ENCODE measurements at places on chromosomes 11 and 22.

DNA sequence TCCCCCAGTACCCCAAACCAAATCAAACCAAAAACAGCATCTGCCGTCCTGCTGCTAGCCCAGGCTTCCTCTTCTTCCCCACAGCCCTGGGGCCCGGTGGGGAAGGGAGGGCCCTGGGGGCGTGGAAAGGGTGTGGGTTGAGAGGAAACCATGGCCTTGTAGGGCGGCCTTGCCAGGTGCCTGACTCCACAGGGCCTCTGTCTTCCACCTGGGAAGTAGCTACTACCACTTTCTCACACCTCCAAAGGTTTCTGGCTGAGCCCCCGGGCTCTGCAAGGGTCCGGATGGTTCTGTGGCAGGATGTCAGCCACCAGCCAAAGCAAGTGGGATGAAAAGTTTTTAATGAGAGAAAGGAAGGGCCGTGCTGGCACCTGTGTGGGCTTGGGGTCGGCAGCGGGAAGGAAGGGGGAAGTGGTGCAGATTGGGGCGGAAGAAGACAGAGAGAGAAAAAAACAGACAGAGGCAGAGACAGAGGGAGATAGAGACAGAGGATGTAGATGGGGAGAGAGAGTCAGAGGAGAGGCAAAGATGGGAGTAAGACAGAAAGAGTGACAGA, 10.5 kb downstream of the TPST2 start:
- no peak for DNase-seq

GRCh38 chr11:22336587-22336986, 1.6 kb upstream of the SLC17A6 start:
- no peak for DNase-seq

DNA sequence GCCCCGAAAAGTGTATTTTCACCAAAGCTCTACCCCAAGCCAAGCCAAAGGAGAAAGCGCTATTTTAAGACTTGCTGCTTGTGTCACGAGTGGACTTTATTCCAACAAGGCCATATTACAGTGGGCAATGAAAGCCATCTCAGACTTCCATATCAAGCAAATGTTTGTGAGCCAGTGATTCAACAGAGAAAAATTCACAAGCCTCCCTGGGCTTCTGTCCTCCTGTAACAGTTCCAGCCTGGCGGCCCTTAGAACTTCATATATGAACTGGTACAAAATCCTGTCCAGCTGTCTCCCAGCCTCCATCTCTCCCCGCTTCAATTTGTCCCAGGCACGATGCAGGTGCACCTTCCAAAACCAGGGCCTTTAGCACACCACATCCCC, 11.2 kb downstream of the LARGE1 start:
- DNase-seq: peak; percentile 22

DNA sequence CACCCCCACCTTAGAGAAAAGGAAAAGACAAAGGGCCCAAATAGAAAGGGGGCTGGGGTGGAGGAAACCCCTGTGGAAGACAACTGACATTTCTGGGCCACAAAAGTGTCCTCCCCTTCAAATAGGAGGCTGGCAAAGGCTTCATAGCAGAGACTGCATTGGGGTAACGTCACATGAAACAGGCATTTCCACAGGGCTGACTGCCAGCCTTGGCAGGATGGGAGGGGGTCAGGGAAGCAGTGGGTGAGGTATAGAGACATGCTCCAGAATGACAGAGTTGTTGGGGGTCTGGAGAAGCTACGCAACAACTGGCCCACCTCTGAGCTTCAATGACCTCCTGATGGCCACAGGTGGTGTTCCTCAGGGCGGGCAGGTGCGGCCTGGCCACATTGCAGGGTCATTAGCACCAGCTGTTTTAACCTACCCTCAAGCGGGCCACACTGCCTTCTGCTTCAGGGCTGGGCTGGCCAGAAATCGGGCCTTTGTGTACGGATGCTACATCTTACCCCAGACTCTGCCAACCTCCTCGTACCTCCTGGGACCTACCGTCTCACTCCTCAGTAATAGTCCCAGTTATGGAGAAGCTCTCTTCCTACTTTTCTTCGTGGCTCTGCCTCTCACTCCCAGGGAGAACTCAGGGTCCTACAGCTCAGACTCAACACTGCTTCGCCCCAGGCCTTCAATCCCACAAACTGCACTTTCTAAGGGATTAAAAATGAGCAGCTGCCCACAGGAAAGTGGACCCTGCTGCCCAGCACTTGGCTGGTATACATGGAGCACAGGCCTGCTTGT, 160.0 kb upstream of the NCAM1 start:
- DNase-seq: no peak

- DNase-seq: peak; percentile 4
Measured at GRCh38 chr22:31800065-31800464, 46.2 kb downstream of the DEPDC5 start.

DNA sequence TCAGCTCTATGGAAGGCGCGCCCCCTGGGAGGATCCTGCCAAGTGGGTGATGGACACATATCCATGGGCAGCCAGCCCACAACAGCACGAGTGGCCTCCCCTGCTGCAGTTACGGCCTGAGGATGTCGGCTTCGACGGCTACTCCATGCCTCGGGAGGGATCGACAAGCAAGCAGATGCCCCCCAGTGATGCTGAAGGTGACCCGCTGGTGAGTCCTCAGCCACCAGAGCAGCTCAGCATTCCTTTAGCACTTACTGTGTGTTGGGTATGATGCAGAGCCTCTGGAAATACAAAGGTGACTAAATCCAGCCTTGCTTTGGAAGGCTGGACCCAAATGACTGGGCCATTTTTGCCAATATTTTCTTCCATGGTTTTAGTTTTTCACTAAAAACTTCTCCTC, 45.7 kb downstream of the DBX1 start:
- DNase-seq: no peak

GRCh38 chr11:8097926-8098325, 16.9 kb downstream of the TUB start:
- DNase-seq: no peak

- no peak for DNase-seq
Measured at GRCh38 chr22:48678171-48679135, 1149.2 kb downstream of the BRD1 start.

GRCh38 chr11:35064114-35064800, 74.7 kb upstream of the CD44 start:
- no peak for DNase-seq

- DNase-seq: no peak
Measured at GRCh38 chr11:15890031-15890713, 466.2 kb downstream of the SOX6 start.

- DNase-seq: no peak
Measured at GRCh38 chr11:10019906-10020682, 273.9 kb downstream of the SBF2 start.

- DNase-seq: no peak
Measured at GRCh38 chr11:130278745-130279144, 36.0 kb downstream of the ZBTB44 start.

GRCh38 chr11:117094776-117095175, 3.5 kb downstream of the SIK3 start:
- no peak for DNase-seq

DNA sequence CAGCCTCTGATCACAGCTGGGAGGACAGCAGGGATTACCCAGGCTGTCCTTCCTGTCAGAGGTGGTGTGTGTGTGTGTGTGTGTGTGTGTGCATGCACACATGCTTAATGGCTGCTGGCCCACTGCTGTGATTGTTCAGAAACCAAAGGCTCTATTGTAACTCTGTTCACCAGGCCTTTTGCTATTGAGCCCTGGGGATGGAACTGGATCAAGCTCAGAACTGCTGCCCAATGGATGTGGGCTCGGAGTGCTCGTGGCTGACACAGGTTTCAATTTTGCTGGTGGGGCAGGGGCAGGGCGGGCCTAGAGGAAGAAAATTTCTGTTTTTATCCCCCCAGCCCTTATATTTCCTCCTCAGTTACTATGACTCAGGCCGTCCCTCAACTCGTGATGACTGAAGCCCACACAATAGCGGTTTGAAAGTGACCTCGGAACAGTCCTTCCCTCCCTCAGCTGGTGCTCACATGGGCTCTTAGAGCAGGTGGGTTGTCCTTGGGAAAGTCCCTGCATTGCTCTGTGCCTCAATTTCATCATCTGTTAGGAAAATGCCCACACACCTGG, 359.3 kb downstream of the TENM4 start:
- no peak for DNase-seq

DNA sequence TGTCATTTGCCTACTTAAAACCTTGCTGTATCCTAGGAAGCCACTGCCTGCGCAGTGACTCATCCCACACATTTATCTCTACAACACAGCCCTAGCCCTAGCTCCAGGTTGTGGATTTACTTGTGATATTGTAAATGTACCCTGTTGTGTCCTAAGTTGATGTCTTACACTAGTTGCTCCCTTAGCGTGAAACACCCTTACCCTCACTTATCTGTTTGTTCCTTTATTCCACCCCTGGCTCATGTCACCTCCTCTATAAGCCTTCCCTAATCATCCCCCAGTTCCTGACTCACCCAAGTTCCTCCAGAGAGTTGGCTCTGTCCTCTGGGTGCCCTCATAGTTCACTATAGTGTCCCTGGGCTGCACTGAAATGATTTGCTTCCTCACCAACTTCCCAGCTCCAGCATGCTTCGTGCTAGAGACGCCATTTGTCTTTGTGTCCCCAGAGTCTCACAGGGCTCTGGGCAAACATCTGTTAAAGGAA, 431.8 kb upstream of the FAT3 start:
- DNase-seq: no peak

DNA sequence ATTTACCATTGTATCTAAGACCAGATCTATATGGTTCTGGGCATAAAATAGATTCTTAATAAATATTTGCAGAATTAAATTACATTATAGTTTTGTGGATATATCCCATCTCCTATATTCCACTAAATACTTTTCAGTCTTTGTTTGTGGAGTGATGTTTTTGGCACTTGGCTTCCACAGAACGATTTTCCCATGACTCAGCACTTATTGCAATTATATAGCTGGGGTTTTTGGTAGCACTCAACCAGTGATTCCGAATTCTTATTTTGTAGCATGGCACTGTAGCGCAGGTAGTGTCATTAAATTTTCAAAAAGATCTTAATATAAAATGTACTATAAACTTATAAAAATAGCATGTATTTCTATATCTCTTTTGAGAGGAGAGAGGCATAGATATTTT, 221.2 kb downstream of the TRPC6 start:
- DNase-seq: no peak

DNA sequence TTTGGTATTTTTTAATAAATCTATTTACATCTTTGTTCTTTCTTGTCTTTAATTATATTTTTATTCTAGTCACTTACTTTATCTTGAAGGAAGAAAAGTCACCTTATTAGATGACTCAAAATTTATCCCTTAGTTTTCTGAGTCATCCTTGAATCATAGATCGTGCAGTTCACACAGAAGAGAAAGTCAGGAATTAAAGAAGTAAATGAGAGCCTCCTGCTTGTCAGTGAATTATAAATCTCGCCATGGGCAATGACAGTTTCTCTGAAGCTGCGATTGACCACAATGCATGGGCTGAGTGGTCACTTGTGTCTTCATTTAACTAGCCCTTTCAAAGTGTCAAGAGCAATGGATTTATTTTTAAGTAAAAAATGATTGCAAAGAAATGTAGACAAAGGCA, 91.2 kb downstream of the LUZP2 start:
- no peak for DNase-seq

GRCh38 chr22:50053861-50054260, 4.2 kb downstream of the TTLL8 start:
- no peak for DNase-seq

GRCh38 chr11:64810271-64810890, at the start of gene MEN1:
TSS of gene MEN1 (minus strand) at chr11:64810551. CDS start at chr11:64810109, 442 bp downstream.
- peak; percentile 99 for DNase-seq

DNA sequence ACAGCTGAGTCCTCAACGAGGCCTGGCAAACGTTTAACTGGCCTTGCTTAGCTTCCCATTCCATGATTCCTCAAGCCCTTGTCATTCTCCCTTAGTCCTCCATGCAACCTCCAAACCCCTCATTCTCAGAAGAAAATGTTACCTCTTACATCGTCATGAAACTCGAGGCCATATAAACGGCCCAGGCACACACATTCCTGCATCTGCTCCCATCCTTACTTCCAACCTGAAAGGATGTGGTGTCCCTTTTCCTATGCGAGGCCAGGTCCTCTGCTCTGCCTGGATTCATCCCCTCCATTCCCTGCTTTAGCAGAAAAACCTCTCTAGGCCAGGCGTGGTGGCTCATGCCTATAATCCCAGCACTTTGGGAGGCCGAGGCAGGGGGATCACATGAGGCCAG, 9.0 kb downstream of the MPZL3 start:
- no peak for DNase-seq

DNA sequence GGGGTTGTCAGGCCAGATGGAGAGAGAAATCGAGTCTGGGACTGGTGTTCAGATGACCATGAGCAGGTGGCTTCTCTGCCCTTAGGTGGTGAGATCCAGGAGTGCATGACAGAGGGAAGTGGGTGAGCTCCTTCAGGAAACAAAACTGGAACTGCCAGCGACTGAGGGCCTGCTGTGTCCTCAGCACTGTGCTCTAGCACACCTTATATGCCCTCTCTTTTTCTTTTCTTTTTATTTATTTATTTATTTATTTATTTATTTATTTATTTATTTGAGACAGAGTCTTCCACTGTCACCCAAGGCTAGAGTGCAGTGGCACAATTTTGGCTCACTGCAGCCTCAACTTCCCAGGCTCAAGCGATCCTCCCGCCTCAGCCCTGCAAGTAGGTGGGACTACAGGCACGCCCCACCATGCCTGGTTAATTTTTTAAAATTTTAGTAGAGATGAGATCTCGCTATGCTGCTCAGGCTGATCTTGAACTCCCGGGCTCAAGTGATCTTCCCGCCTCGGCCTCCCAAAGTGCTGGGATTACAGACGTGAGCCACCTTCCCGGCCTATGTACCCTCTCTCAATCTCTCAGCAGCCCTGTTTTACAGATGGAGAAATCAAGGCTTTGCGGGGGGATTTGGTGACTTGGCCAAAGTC, 14.8 kb upstream of the RASD2 start:
- no peak for DNase-seq

DNA sequence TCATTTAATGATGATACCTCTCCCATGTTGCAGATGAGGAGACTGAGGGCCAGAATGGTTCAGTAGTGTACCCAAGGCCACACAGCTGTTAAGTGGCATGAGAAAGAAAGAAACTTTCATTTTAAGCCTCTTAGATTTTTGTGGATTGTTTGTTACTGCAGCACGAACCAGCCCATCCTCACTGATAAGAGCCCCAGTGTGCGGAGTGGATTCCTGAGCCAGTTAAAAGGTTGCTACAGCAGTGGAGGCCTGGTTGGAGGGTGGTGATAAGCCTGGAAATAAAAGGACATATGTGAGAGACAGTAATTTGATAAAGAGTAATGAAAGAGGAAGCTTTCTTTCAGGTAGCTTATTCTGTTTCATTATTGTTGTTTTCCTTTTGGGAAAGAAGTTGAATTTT, 89.0 kb downstream of the ATXN10 start:
- DNase-seq: no peak

DNA sequence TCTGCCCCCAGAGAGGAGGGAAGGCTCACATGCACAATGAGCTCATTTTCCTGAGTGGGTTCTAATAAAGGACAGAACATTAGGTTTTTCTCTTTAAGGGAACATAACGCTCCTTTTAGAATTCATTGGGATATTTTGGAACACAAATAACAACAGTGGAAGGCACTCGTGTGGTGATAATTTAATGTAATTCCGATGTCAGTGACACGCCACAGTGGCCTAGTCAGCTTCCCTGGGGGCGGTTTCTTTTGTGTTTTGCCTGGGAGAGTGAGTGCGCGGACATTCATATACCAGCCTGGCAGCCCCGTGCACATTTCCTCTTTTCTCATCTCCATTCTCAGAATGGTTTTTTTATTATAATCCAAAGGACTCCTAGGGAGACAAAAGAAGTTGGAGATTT, 41.1 kb downstream of the SEZ6L start:
- DNase-seq: no peak
